T-helper 2 cell treated with Interferon-gamma antibody and Interleukin-4, amounts not matched to agents 5 μg/mL and 100 μg/mL, for 36 hours (primary cell): ENCODE measurements at places on chromosomes 1 and 21.

DNA sequence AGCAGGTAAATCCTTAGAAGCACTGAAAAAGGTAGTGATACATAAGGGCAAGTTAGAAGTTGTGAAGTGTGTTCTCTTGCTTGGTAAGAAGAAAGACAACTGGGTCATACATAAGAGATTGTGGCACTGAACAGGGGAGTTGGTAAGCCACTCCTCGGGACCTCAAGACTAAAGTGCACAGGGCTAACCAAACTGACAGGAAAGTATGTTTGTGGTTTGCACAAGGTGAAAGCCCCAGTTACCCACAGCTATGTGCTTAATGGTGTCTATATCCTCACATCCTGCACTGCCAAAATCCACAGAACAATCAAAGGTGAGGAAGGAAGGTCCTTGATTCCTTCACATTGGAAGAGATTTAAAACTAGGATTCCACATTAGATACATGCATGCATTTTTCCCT, 276.5 kb downstream of the DNM3 start:
- peaks cover 26% of the 10 kb centered on the region for H3K4me1 ChIP-seq
- H3K4me3 ChIP-seq: peak overlapping the region; percentile 60
- H3K27ac ChIP-seq: peak overlapping the region; percentile 60
- peaks cover 7% of the 10 kb centered on the region for H3K36me3 ChIP-seq

DNA sequence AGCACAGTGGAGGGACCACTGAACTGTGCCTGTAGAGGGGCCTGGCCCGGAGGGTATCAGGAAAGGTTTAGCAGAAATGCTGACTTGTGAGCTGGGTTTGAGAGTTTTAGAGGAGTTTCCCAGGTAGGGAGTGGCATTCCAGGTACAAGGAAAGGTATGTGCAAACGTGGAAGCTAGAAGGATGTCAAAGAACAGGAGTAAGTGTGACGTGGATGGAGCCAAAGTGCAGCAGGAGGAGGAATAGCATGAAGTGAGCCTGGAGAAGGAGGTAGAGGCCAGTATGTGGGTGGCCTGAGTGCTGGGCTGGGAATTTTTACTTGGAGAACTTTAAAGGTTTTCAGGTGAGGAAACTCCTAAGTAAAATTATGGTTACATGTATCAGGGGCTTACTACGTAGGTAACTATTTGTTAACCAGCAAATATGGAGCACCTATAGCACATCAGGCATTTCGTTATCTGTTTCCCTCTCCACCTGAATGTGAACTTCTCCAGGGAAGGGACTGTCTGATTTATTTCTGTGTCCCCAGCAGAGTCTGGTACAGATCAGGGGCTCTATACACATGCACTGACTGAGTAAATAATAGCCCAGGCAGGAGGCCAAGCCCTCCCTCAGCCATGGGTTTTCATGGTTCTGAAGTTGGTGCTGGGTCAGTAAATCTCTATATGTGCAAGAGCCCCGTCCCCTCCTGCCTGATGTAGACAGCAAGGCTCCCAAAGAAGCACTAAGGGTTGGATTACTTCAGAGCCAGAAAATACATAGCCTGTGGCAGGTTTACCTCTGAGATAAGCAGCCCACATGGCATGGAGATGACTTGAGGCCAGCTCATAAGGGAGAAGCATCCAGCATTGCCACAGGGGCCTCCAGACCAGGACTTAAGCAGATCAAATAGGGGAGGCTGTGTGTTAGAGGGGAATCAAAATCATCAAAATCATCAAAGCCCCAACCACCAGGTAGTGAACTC, 43.4 kb downstream of the CDCP2 start:
- no peak overlapping the region for H3K27ac ChIP-seq
- H3K4me1 ChIP-seq: no peaks in the 10 kb centered on the region
- no peaks in the 10 kb centered on the region for H3K36me3 ChIP-seq
- H3K4me3 ChIP-seq: no peak overlapping the region
- no peak for DNase-seq

GRCh38 chr1:170634293-170634692, 29.6 kb upstream of the PRRX1 start:
- no peak overlapping the region for H3K27ac ChIP-seq
- no peaks in the 10 kb centered on the region for H3K36me3 ChIP-seq
- no peak overlapping the region for H3K4me3 ChIP-seq
- H3K4me1 ChIP-seq: no peaks in the 10 kb centered on the region

DNA sequence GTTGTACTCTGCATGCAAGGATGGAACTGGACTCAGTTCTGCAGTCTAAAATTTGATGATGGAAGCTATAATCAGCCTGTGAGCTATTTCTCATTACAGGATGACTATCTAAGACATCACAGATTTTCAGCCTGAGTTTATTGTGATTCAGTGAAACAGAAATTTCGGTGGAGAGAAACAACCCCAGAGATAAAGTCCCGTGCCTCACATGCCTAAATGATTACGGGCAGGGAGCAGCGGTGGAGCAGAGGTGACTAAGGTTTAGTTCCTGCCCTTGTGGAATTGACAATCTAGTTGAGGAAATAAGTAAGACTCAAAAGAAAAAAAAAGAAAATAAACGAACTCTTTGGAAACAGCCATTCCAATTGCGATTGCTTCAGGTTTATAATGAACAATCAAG, 96.9 kb downstream of the GRIK3 start:
- no peak for DNase-seq
- H3K27ac ChIP-seq: no peak overlapping the region
- no peaks in the 10 kb centered on the region for H3K36me3 ChIP-seq
- no peaks in the 10 kb centered on the region for H3K27me3 ChIP-seq

DNA sequence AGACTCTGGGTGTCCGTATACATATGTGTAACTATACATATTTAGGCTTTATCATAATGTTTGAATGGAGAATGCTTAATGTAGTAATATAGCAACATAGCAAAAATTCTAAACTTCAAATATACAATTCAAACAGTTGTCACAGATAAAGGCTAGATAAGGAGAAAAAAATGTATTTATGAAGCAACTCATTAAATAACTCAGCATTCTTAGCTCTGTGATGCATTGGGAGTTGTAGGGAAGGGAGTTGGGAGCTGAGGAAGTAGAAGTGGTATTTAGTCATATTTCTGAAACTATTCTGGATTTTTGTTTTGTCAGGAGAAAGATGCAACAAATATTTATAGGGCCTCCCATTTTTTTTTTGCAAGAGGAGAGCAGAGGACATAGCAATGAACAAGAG, 197.8 kb downstream of the PBX1 start:
- H3K27me3 ChIP-seq: no peaks in the 10 kb centered on the region
- no peak for DNase-seq
- H3K36me3 ChIP-seq: no peaks in the 10 kb centered on the region
- no peaks in the 10 kb centered on the region for H3K4me1 ChIP-seq

- H3K36me3 ChIP-seq: no peaks in the 10 kb centered on the region
- peaks cover 2% of the 10 kb centered on the region for H3K27me3 ChIP-seq
- DNase-seq: no peak
- no peak overlapping the region for H3K27ac ChIP-seq
These were observed 24.7 kb upstream of the KDM4A start for GRCh38 chr1:43625063-43625780.

GRCh38 chr1:13950637-13951036, 250.6 kb downstream of the PRDM2 start:
- DNase-seq: no peak
- no peak overlapping the region for H3K4me3 ChIP-seq
- H3K27me3 ChIP-seq: peaks cover under 1% of the 10 kb centered on the region
- H3K27ac ChIP-seq: no peak overlapping the region
- H3K4me1 ChIP-seq: no peaks in the 10 kb centered on the region
- H3K36me3 ChIP-seq: no peaks in the 10 kb centered on the region

DNA sequence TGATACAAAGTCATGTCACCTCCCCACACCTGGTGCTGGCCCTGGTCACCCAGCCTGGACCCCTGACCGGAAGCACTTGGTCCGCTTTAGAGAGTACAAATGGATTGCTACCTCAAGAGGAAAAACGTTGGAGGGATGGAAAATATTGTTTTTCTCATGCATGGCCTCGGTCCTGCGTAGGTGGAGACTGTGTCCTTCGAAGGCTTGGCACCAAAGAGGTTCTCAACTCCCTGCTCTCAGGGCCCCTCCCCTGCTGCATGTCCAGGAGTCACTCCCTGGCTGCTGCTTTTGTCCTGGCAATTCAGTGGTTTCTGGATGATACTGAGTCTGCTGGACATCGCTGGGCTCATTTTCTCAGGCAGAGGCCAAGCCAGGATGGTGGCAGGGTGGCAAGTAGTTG, 529.8 kb downstream of the KIF26B start:
- no peak overlapping the region for H3K4me3 ChIP-seq
- H3K27ac ChIP-seq: no peak overlapping the region
- H3K4me1 ChIP-seq: no peaks in the 10 kb centered on the region

- no peak overlapping the region for H3K27ac ChIP-seq
- no peak for DNase-seq
- no peaks in the 10 kb centered on the region for H3K4me1 ChIP-seq
- no peaks in the 10 kb centered on the region for H3K36me3 ChIP-seq
These were observed 1.8 kb downstream of the PLPP3 start for GRCh38 chr1:56577406-56578137.

DNA sequence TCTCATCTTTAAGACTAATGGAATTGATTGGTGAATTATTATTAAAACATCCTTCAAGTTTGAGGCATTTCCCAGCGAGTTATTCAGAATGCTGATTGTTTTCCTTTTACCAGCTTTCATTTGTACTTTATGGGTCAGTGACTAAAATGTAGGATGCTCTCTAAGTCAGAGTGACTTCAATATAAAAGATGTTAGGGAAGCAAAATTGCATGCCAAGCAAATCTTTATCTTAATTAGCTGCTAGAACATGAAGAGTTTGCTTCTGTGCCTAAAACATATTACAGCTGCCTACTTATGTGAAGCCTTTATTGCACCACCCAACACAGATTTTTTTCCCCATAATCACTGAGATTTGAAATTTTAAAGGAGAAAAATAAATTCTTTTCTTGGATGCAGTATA, 79.8 kb upstream of the CYYR1 start:
- no peak for DNase-seq
- no peak overlapping the region for H3K27ac ChIP-seq
- H3K4me3 ChIP-seq: no peak overlapping the region
- no peaks in the 10 kb centered on the region for H3K27me3 ChIP-seq

GRCh38 chr1:166272155-166272554, 105.4 kb upstream of the FAM78B start:
- no peaks in the 10 kb centered on the region for H3K27me3 ChIP-seq
- no peaks in the 10 kb centered on the region for H3K36me3 ChIP-seq
- no peak for DNase-seq

DNA sequence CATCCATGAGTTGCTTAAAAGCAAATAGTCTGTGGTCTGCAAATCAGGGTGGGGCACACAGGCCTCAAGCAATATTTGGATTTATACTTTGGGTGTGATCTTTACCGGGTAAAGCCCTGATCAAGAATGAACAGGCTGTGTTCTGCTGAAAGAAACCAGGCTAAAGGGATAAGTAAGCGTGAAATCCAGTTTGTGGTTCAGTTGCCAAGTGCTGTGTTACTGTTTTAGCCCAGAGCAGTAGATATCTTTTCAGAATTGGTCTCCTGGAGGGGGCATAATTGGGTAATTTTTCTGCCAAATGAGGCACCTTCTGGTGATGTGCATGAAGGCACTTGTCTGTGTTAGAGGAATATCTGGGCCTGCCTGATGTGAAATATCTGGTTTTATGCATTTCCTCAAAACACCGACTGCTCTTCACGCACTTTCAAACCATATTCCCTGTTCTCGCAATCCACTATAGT, 21.4 kb downstream of the AIM2 start:
- peak overlapping the region; percentile 22 for H3K4me3 ChIP-seq
- peak overlapping the region; percentile 27 for H3K27ac ChIP-seq
- no peak for DNase-seq

DNA sequence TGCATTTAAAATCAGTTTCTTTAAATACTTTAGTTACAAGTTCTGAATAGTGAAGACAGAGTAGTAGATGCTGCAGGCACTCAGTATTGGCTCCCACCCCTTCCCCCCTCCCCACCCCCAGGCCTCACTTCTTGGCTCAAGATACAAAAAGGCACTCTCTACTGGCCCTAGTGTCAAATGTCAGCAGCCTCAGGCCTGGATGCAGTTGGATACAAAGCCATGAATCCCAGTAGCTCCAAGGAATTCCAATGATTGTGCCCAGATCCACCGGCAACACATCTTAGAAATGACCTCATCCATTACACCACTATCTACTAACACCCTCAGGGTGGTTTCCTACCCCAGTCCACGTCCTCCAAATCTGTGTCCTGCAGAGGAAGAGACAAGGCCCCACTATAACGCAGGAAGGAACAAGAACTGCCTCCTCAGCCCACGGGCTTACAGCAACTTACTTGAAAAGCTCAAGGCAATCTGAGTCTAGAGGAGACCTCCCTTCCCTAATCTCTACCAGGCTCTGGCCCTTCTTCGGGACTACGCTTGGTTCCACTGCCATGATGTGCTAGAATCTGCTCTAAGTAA, 17.6 kb downstream of the ACADM start:
- H3K27me3 ChIP-seq: no peaks in the 10 kb centered on the region
- no peak overlapping the region for H3K27ac ChIP-seq

- no peak for DNase-seq
- H3K4me3 ChIP-seq: no peak overlapping the region
- no peak overlapping the region for H3K27ac ChIP-seq
- peaks cover 3% of the 10 kb centered on the region for H3K27me3 ChIP-seq
- no peaks in the 10 kb centered on the region for H3K4me1 ChIP-seq
These were observed 74.4 kb downstream of the PTPRU start for GRCh38 chr1:29310616-29311180.

GRCh38 chr1:220974431-220974830, 95.2 kb downstream of the HLX start:
- no peak overlapping the region for H3K4me3 ChIP-seq
- H3K27me3 ChIP-seq: no peaks in the 10 kb centered on the region
- H3K36me3 ChIP-seq: no peaks in the 10 kb centered on the region
- H3K4me1 ChIP-seq: no peaks in the 10 kb centered on the region
- no peak for DNase-seq

DNA sequence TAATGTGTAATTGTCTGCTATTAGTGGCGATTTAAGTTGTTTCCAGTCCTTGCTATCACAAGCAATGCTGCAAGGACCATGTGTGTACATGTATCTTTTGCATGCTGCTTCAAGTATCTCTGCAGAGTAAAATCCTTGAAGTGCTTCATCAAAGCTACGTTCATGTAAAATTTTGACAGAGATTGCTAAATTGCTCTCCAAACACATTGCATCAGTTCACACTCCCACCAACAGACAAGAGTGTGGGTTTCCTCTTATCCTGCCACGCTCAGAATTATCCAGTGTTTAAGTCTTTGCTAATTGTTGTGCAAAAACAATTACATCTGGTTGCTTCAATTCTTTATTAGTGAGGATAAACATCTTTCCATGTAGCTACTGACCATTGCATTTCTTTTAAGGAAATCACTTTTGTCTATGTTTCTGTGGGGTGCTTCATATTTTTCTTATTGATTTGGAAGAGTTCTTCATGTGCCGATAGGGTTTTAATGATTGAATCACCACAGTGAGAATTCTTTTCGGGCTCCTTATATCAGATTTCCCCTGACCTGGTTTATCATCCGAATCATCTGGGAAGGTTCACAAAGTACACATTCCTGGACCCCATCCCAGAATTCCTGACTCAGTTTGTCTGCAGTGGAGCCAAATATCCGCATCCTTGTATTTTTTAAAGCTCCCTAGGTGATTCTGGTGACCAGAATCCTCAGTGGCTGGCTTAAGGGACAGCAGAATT, 56.3 kb upstream of the GALNT2 start:
- H3K4me3 ChIP-seq: no peak overlapping the region
- peaks cover 5% of the 10 kb centered on the region for H3K27me3 ChIP-seq
- H3K27ac ChIP-seq: no peak overlapping the region
